ENCODE measurements at places on chromosomes 12 and 14. TPM values are rescaled to one million over a fixed set of nuclear protein-coding genes. Genes with fewer than 3 reads are reported as not detected.

Gene ACIN1
- total RNA-seq, result 188 TPM

- no peaks in the 10 kb centered on the region for H3K4me1 ChIP-seq
- H3K27me3 ChIP-seq, result no peaks in the 10 kb centered on the region
- H3K4me3 ChIP-seq, result no peak overlapping the region
Observed at GRCh38 chr12:118402251-118402650, 25.9 kb downstream of the SUDS3 start.

GRCh38 chr12:115103884-115104883, 420.2 kb upstream of the TBX3 start:
- H3K27me3 ChIP-seq, result no peaks in the 10 kb centered on the region
- no peak overlapping the region for H3K4me3 ChIP-seq
- DNase-seq, result no peak
- H3K27ac ChIP-seq, result no peak overlapping the region
- no peaks in the 10 kb centered on the region for H3K4me1 ChIP-seq

Gene SOAT2
- total RNA-seq, result 2.2 TPM
